ENCODE measurements at places on chromosomes 12 and 14.

DNA sequence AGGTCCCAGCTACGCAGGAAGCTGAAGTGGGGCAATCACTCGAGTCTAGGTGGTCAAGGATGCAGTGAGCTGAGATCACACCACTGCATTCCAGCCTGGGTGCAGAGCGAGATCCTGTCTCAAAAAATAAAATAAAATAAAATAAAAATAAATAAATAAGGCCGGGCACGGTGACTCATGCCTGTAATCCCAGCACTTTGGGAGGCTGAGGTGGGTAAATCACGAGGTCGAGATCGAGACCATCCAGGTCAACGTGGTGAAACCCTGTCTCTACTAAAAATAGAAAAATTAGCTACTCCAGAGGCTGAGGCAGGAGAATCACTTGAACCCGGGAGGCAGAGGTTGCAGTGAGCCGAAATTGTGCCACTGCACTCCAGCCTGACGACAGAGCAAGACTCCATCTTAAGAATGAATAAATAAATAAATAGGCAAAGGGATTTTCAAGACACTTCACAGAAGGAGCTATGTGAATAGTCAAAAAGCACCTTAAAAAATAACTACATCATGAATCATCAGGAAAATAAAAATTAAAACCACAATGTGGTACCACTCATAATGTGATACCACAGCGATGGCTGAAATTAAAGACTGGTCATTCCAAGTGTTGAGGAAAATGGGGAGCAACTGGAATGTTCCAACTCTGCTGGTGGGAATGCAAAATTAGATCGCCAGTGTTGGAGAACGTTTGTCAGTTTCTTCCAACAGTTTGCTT, 92.9 kb upstream of the TBX3 start:
- no peak for DNase-seq

GRCh38 chr14:96409701-96410100, 17.8 kb downstream of the AK7 start:
- no peak for DNase-seq

GRCh38 chr14:95305145-95305544, 14.6 kb downstream of the CLMN start:
- no peak for DNase-seq

DNA sequence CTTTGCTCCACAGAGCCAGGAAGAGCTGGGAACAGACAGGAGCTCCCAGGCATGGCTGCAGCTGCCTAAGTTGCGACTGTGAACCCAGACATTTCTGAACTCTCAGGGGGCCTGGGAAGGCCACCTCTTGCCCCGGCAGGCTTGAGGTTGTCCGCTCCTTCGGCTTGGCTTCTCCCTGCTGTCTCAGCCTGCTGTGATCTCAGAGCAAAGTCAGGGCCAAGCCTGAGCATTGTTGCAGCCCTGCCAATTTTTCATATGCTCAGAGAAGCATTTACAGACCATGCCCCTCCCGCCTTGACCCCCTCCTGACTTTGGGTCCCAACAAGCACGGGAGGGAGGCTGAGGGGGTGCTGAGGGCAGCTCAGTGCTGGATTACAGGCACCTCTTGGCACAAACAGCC, 1439.1 kb upstream of the FLRT2 start:
- no peak for DNase-seq

GRCh38 chr14:25753130-25753529, 703.2 kb upstream of the STXBP6 start:
- no peak for DNase-seq

- DNase-seq: no peak
These were observed 259.6 kb upstream of the ALG10B start for GRCh38 chr12:38056701-38057689.

DNA sequence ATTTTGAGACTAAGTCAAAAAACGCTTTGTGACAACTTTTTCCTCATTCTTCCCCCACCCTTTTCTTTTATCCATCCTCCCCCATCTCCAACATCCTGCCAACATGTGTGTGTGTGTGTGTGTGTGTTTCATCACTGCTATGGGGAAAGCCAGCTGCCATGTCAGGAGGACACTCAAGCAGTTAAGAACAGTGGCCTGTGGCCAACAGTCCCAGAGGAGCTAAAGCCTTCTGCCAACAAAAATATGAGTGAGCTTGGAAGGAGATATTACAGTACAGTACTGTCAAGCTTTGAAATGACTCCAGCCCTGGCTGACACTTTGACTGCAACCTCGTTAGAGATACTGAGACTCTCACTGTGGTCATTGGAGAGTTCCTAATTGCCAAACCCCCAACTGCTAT, 5.0 kb upstream of the CSRP2 start:
- no peak for DNase-seq

- DNase-seq: no peak
These were observed 198.9 kb downstream of the BMP4 start for GRCh38 chr14:53757732-53758131.
